Activated CD4-positive, alpha-beta T cell treated with anti-CD3 and anti-CD28 coated beads, Interleukin-2, amount 50 U/mL, for 48 hours (primary cell): ENCODE measurements at places on chromosomes 4 and X.

DNA sequence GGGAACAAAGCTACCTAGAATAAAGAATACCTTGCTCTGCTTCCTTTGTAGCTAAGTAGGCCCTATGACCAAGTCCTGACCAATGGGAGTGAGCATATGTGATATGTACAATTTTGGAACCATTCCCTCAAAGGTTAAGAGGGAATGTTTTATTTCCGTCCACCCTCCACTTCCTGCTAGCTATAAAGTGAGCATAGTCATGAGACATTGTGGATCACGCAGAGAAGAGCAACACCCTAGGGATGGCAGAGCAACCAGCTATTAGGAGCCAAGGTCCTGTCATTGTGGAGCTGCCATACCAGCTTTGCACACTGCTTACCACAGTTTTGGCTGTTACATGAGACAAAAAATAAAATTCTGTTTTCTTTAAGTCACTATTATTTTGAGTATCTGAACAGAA, 45.8 kb upstream of the RNF128 start:
- DNase-seq: no peak

DNA sequence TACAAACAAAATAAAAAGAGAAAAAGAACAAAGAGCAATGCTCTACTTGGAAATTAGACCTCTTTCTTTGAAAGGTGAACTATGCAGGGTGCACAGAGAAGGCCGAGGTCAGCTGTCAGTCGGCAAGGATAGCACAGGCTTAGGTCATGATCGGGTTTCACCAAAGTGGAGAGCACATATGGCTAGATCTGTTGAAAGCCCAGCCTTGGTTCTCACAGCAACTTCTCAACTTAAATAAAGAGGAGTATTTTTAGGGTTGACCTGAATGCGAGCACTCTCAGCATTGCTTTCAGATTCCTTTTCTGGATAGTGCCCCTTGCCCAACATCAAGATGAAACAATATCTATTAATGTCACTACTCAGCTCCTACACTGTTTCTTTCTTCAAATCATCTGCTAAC, 122.9 kb upstream of the GPC4 start:
- DNase-seq: no peak

DNA sequence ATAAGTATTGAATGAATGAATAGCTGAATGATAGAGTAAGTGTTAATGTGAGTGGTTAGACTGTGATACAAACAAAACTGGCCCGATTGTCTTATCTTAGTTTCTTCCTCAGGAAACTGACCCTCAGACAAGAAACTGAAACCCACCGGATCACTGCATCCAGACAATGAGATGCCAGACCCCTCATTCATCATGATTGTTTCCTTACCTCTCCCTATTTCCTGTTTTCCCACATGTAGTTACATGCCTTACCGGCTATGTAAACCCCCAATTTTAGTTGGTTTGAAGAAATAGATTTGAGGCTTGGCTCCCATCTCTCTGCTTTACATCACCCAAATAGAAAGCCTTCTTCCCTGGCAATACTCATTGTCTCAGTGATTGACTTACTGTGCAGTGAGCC, 218.9 kb upstream of the PPP1R2C start:
- DNase-seq: no peak

DNA sequence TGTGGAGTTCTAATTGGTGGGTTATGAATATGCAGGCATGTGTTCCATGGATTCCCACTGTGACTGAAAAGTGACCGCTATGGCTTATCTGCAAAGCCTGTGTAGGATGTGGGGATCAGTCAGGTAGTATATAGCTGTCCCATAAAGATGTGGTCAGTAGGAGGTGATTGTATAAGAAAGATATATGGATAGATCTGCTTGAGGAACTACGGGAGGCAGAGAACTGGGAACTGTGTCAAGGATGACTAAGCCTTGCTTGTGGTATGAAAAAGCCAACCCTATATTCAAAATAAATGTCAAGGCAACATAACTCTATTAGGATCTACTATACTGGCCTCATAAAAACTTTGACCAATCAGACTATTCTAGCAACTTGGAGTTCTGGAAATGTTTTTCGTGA, 185.2 kb downstream of the KLHL4 start:
- no peak for DNase-seq

- DNase-seq: peak; percentile 38
These were observed 17.8 kb downstream of the TRIM2 start for GRCh38 chr4:153221783-153222706.
